ENCODE measurements at places on chromosomes 6 and 20. TPM values are rescaled to one million over a fixed set of nuclear protein-coding genes. Genes with fewer than 3 reads are reported as not detected.

UNC5CL gene
- total RNA-seq: 0.20 TPM

PTK6 gene
- not detected for total RNA-seq

ENTPD6 gene
- 36.0 TPM for total RNA-seq

SRSF3 gene
- total RNA-seq: 314 TPM

LST1 gene
- 10.8 TPM for total RNA-seq

GPR6 gene
- 0.59 TPM for total RNA-seq

All from spinal cord (tissue), 10 donors.